ENCODE measurements at places on chromosomes 3 and 15.

DNA sequence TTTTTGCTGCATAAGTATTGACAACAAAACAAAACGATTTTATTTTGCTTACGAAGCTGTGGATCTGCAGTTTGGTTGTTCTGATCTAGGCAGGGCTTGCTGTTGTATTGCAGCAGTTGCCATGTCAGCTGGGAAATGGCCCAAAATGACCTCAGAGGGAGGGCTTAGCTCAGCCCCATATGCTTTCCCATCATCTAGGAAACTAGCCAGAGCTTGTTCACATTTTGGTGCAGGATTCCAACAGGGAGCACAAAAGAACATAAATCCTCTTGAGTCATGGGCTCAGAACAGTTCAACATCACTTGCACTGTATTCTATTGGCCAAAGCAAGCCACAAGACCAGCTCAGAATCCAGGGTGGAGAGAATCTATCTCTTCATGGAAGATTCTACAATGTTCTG, 42.2 kb upstream of the ROBO2 start:
- DNase-seq: no peak

DNA sequence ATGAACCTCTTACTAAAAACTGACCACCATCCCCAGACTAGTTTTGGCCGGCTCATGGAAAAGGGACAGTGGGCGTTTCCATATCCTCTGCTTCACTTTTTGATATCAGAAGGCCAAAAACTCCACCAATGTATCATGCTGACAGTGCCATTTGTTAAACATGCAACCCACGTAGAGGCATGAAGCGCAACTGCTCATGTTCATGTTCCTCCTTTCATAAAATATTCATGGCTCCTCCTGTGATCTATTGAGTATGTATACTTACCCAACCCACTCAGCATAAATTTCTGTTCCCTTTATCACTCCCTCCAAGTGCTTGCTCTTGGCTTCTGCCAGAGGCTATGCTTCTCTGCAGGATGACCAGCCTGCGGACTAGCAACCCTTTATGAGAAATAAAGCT, 58.7 kb upstream of the TGFBR2 start:
- no peak for DNase-seq

DNA sequence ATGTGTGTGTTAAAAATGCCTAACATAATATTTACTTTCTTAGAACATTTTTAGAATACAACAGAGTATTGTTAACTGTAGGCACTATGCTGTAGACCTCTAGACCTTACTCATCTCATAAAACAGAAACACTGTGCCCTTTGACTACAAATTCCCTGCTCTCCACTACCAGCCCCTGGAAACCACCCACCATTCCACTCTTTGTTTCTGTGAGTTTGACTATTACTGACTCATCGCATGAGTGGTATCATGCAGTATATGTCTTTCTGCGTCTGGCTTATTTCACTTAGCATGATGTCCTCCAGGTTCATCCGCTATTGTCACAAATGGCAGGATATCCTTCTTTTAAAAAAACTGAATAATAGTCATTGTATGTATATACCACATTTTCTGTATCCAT, 216.7 kb upstream of the CFAP20DC start:
- no peak for DNase-seq

- DNase-seq: no peak
Observed at GRCh38 chr15:43520138-43520537, 2.7 kb downstream of the MAP1A start.

DNA sequence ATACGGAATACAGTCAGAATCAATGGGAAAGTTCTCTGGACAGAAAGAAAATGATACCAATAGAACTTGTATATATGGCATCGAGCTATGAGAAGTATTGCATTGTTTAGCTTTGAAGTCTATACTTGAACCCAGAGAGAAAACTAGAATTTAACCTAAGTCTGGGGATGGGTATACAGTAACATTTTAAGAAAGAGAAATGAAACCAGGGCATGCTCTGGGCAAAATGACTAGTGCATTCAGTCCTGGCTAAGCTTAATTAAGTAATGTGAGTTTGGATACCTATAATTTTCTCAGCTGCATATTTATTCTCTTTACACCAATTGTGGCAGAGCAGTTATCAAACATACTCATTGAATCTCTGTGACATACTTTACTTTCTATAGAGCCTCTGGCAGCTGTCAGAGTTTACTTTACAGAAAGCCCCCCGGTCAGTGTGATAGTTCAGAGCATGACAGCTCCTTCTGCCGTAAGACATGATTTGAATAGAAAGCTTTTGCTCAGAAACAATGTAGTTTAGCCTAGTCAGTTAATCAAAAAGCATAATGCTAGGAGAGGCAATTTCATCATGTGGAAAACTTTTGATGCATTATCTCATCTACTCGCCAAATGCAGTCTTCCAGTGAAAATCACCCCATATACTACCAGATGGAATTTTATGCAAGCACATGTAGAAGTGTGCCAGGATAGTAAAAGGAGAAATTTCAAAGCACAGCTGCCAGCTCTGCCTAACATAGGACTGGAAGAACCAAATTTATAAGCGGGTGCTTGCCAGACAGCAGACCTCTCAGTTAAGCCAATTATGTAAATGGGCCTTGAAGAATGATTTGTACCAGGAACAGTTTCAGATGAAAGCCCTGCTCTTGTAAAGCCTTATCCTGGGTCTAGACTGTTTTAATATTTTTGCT, 40.7 kb downstream of the OXSM start:
- DNase-seq: no peak

DNA sequence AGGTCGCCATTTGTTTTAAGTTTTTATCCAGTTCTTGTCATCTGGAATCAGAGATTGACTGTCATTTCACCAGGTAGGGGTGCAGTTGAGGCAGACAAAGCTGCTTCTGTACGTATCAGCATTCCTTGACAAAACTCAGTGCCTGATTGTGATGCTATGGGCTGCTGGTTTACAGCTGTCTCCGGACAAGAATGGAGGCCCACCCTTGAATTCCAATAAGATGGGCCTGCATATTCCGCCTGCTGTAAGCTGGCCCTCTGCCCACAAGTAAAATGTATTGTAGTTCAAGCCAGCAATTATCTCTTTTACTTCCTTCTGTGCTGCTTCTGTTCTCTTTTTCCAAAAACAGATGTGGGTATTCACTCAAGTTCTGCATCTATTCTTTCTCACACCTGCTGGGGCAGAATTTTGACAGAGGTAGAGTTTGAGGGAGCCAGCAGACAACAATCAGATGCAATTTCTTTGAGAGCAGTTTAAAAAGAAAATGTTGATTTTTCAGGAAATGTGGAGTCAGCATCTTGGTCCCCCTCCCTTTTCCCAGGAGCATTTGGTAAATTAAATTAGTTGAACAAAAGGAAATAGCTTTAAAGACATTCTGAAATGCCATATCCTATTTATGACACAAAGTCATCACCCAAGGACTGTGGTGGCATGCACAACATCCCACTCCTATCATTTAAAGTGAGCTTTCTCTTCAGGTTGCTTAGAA, 53.5 kb downstream of the IQCH start:
- no peak for DNase-seq

- DNase-seq: no peak
Observed at GRCh38 chr3:33426630-33427317, 13.4 kb downstream of the UBP1 start.

DNA sequence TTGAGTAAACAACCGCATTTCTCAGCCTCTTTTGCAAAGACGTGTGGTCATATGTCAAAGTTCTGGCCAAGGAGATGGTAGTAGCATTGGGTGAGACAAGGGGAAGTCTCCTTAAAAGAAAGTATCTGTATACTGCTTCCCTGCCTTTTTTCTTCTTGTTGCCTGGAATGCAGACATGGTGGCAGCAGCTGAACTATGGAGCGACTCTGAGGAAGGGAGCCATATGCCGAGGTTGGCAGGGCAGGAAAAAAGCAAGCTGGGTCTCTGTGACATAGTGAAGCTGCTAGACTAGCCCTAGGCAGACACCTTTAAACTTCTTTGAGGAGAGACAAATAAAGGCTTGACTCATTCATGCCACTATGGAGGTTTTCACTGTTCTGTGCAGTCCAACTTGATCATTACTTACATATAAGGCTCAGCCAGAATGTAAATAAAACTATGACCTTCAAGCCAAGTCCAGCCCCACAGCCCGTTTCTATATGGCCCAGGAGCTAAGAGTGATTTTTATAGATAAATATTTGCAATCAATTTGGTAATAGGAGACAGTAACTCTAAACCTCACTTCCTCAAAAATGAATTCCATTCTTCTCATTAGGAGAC, 30.6 kb upstream of the PRICKLE2 start:
- no peak for DNase-seq

GRCh38 chr3:177802151-177802900, 605.0 kb upstream of the TBL1XR1 start:
- DNase-seq: no peak

DNA sequence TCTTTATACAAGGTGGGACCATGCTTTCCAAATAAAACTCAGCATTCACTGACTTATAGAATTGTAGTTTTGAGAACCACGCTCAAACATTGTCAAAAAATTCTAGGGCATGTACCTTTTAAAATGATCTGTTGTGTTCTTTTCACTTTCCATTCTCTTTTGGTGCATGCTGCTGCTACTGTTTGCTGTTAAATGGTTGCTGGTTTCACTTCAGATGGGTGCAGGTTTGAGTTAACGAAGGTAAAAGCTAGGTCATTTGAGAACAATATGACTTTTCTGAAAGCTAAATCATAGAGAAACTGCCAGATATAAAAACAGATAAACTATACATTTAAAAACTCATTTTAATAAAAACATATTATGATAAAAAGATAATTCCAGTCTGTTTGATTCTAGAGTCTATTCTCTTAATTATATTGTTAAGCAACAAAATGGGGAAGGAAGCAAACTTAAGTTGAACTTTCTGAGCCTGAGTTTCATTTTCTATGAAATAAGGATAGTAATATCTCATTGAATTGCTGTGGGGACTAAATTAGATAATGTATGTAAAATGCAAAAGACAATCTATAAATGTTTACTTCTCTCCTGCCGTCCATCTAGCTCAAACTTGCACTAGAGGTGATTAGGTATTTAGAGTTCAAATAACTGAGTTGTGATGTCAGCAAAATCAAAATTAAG, 82.4 kb downstream of the OXSM start:
- no peak for DNase-seq
